ENCODE measurements at places on chromosomes 16 and 17. TPM values are rescaled to one million over a fixed set of nuclear protein-coding genes. Genes with fewer than 3 reads are reported as not detected.

Gene FA2H
- not detected for total RNA-seq

Gene NHLRC4
- 1.1 TPM for total RNA-seq

Gene KIF19
- total RNA-seq: 2.0 TPM

Gene PIMREG
- 0.59 TPM for total RNA-seq

- no peak for ATAC-seq
Measured at GRCh38 chr16:77696149-77696548, 26.2 kb upstream of the NUDT7 start.

GRCh38 chr17:62206550-62206949, 141.5 kb upstream of the MED13 start:
- ATAC-seq: no peak

GRCh38 chr17:43577664-43578403, 31.7 kb upstream of the ETV4 start:
- no peak for ATAC-seq

GRCh38 chr16:88727871-88728270, 21.6 kb downstream of the CTU2 start:
- no peak for ATAC-seq

DNA sequence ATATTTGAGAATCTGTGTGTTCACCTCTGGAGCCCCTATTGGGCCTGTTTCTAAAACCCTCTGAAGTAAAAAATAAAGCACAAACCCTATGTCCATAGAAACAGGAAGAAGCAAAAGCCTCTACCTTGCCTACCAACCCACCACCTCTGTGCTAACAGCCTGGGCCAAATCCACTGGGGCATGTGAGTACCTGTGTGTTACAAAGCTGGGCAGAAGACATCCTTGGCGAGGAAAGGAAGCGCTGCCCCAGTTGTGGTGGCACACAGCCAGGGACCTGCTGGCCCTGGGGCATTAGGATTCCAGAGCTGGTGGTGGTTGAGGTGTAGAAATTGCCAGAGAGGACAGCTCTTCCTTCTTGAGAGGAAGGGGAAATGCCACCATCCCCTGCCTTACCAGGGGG, 30.0 kb downstream of the MYO18A start:
- no peak for ATAC-seq

DNA sequence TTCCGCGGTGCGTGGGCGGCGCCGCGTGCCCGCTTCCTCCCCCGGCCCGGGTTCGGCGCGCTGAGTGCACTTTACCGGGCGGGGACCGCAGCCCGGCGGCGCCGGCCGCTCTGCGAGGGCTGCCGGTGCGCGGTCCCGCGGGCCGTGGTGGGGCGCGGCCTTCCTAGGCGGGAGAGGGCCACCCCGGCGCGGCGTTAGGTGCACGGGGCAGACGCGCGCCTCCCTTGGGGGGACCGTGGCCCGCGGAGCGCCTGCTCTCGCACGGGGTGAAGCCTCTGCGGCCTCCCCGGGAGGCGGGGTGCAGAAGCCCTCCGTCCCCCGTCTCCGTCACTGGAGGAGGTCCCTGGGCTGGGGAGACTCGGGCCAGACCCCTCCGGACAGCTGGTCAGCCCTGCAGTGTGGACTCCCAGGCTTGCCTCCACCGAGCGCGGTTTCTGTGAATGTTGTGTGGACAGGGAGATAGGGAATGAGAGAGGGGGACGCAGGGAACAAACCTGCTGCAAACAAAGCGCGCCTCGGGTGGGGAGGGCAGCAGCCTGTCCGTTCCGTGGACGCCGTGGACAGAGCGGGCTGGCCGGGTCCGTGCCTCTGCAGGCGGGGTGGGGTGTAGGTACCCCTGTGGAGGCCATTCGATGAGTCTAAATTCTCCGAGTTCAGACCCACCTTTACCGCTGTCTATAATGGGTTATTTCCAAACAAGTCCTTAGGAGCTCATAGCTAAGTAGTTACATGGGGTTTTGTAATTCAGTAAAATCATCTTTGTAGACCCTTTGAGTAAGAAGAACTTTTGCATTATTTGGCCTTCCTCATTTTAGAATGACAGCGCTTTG, 721 bp downstream of the TBCD start:
- peak; percentile 35 for ATAC-seq

DNA sequence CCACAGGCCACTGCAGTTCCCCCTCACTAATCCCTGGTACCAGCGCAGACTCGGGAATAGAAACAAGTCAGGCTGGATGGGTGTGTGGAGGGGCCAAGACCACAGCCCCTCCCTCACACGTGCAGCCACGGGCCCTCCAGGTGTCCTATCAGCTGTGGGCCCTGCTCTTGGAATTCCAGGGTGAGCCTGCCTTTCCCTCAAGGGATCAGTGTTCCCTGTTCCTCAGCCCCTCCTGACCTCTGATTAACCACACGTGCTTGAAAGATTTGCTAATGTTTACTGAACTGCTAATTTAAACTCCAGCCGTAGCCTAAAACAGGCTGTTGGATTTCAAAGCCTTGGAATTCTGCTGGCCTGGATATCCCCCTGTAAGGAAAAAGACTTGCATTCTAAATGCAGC, 146.4 kb downstream of the SOCS1 start:
- ATAC-seq: no peak

- ATAC-seq: no peak
Measured at GRCh38 chr17:8375738-8376259, 705 bp downstream of the KRABD2 start.

GRCh38 chr16:16143038-16143763, 80.1 kb downstream of the ABCC6 start:
- no peak for ATAC-seq

GRCh38 chr17:22694362-22695227, 1002.3 kb downstream of the KCNJ18 start:
- no peak for ATAC-seq
